ENCODE measurements at places on chromosomes 13 and 19.

DNA sequence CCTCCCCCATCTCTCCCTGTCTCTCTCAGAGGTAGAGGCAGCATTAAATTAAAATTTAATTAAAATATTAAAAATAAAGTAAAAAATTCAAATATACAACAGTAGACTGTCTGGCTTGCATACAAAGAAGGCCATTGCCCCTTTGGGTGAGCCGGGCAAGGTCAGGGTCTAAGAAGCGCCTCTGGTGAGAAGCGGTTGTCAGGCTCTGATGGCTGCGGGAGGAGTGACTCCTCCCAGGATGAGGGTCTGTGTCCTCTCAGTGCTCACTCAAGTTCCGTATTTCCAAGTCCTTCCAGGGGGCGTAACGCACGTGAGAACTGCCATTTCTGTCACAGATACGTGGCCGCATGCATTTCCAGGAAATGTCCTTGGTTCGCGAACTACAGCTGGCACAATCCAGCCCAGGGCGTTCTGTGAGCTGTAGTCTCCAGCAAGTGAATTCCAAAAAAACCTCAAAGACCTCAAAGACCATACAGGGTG, 737 bp upstream of the ZNF181 start:
- no peak for DNase-seq

GRCh38 chr19:8017808-8018207, 12.4 kb upstream of the ELAVL1 start:
- DNase-seq = peak; percentile 15

GRCh38 chr13:30266756-30267155, 40.6 kb downstream of the KATNAL1 start:
- no peak for DNase-seq

DNA sequence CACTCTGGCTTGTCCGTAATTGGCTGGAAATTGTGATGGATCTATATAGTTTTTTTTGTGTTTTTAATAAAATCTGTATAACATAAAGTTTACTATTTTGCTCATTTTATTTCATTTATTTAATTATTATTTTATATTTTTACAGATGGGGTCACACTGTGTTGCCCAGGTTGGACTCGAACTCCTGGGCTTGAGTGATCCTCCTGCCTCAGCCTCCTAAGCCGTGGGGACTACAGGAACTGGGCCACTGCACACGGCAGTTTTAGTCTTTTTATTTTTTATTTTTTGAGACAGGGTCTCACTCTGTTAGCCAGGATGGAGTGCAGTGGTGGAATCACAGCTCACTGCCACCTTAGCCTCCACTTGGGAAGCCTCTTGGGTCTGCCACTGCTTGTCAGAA, 58.9 kb downstream of the PCCA start:
- DNase-seq = no peak

DNA sequence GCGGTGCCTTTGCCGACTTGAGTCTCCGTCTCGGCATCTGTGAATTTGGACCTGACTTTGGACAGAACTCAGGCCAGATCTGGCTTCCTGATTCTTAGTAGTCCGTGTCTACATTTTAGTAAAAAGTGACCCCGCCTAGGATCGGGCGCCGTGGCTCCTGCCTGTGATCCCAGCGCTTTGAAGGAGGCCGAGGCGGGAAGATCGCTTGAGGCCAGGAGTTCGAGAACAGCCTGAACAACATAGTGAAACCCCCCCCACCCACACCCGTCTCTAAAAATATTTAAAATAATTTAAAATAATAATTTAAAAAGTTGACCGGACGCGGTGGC, 849 bp upstream of the TCF3 start:
- peak; percentile 21 for DNase-seq

All from activated T-cell treated with anti-CD3 and anti-CD28 coated beads for 48 hours (primary cell).